ENCODE measurements at places on chromosomes 3 and 15.

DNA sequence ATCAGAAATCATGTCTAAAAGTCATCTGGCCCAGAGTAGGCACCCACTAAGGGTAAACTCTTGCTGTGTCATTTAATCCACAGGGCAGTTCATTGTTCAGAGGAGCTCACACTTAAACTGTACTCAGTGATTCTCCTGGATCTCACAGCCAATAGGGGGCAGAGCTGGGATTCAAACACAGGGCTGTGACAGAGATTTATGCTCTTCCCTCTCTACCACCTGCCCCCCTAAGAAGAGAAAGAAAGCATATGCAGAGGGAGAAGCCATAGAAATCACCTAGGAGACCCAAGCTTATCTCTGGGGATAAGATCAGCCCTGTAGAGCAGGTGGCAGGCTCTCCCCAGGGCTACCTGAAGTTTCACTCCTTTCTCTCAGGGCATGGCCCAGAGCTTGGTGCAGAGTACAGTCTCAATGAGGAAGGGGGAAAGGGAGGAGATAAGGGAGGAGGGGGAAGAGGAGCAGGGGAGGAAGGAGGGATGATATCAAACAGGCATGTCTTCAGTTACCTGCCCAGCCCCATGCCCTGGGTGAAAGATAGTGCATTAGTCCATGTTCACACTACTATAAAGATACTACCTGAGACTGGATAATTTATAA lies 51.8 kb upstream of the ADPGK start:
- DNase-seq: no peak
- H3K4me1 ChIP-seq: no peaks in the 10 kb centered on the region
- H3K27ac ChIP-seq: no peak overlapping the region

GRCh38 chr15:76483018-76483417 lies 146.4 kb downstream of the ISL2 start:
- no peaks in the 10 kb centered on the region for H3K27me3 ChIP-seq
- no peak overlapping the region for H3K27ac ChIP-seq
- H3K4me1 ChIP-seq: no peaks in the 10 kb centered on the region
- no peaks in the 10 kb centered on the region for H3K36me3 ChIP-seq
- no peak overlapping the region for H3K4me3 ChIP-seq
- no peak for DNase-seq

GRCh38 chr3:64148955-64149653 lies 76.2 kb downstream of the PRICKLE2 start:
- no peak overlapping the region for H3K4me3 ChIP-seq
- H3K36me3 ChIP-seq: no peaks in the 10 kb centered on the region
- H3K27ac ChIP-seq: no peak overlapping the region
- no peaks in the 10 kb centered on the region for H3K27me3 ChIP-seq
- DNase-seq: no peak

GRCh38 chr15:69976366-69976994 lies 121.2 kb downstream of the TLE3 start:
- H3K4me3 ChIP-seq: no peak overlapping the region
- H3K27ac ChIP-seq: no peak overlapping the region
- DNase-seq: peak; percentile 77
- H3K27me3 ChIP-seq: peaks cover 44% of the 10 kb centered on the region

DNA sequence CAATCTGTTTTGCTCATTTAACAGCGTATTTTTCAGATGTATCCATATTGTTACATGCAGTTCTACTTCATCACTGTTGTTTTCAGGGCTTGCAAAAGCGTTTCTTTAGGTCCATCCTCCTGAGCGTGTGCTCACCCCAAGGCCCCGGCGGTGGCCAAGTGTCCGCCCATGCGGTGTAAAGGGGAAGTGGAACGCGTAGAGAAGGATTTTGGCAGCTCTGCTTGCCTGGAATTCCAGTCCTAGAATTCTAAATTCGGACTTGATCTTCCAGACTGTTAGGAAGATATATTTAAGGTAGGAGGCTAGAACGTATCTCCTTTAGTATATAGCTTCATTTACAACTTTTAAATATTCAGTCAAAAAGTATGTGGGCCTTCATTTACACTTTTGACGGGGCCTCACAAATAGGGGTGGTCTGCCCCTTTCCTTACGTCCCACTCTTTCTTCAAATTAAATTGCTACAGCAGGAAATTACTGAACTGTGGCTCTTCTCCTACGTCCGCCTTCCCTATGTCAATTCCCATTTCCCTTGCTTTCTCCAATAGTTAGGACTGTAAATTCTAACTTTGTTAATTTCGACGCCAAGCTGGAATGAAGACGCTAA lies 609 bp upstream of the TBC1D23 start:
- H3K27me3 ChIP-seq: no peaks in the 10 kb centered on the region
- peak overlapping the region; percentile 87 for H3K4me3 ChIP-seq
- peak overlapping the region; percentile 90 for H3K27ac ChIP-seq
- peaks cover 45% of the 10 kb centered on the region for H3K4me1 ChIP-seq
- peaks cover 1% of the 10 kb centered on the region for H3K36me3 ChIP-seq

GRCh38 chr15:33107950-33108349 lies 86.6 kb downstream of the FMN1 start:
- no peak overlapping the region for H3K4me3 ChIP-seq
- H3K27ac ChIP-seq: no peak overlapping the region
- no peak for DNase-seq
- peaks cover 8% of the 10 kb centered on the region for H3K27me3 ChIP-seq
- H3K36me3 ChIP-seq: no peaks in the 10 kb centered on the region

GRCh38 chr3:167785790-167786189 lies 50.3 kb downstream of the SERPINI1 start:
- H3K27ac ChIP-seq: no peak overlapping the region
- H3K36me3 ChIP-seq: no peaks in the 10 kb centered on the region
- DNase-seq: no peak
- no peaks in the 10 kb centered on the region for H3K27me3 ChIP-seq
- H3K4me3 ChIP-seq: no peak overlapping the region

- H3K27ac ChIP-seq: no peak overlapping the region
These were observed 4.4 kb upstream of the GPR176 start for GRCh38 chr15:39924437-39924836.
